Renal cortical epithelial cell (primary cell): ENCODE measurements at places on chromosomes 6 and 20.

DNA sequence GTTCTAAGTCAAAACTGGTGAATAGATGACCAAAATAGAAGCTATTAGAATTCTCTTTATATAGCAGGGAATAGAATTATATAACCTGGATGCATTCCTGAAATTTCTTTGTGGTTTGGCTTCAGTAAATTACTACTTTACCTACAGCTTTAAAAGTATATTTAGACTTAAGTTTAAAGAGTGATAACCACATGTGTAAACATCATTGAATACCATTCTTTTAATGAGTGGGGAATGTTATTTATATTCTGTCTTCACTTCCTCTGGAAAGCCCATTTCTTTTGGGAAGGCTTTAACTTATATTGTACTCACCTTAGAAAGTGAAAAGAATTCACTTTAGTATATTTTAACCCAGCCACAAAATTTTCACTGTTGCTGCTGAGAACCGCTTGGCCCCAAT, 39.1 kb downstream of the PLEKHG1 start:
- DNase-seq = peak; percentile 51

- no peak for DNase-seq
Measured at GRCh38 chr20:3757268-3757667, 10.3 kb downstream of the ADISSP start.

DNA sequence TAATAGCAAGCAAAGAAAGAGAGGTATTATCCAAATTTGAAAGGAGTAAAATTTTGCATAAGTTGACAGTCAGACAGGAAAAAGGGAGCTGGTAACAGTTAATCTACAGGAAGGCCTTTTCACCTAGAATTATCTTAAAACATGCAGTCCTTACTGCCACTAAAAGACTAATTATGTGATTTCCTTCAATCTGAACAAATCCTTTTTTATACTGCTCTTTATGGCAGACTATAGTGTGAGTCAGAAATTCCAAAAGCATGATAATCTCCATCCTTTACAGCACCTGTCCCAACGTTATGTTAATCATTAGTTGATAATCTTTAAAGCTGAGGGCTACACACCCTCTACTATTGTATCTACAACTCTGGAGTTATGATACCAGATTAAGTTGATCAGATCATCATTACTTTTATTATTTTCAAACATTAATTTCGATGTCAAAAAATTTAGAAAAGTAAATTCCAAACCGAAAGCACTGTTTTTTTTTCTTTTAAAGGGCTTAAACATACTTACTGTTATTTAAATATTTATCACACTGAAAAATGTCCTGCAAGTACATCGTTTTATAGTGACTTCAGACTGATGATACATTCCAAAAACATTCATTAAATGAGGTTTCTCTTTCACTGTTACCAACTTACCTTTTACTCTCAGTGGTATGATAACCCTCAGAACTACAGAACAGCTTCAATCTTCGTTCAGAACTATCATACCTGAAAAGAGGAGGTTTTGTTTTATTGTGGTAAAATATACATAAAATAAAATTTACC, 33.2 kb upstream of the AKAP7 start:
- DNase-seq = peak; percentile 85

- DNase-seq = no peak
Measured at GRCh38 chr6:8914700-8915099, 479.4 kb upstream of the SLC35B3 start.

- DNase-seq = peak; percentile 99
Measured at GRCh38 chr6:87723170-87724078, 21.4 kb upstream of the AKIRIN2 start.

- no peak for DNase-seq
Measured at GRCh38 chr20:59300333-59301081, at the start of gene EDN3. Gene EDN3, plus strand, starts transcription at chr20:59300611. Its CDS starts 202 bp downstream, at chr20:59300813.

GRCh38 chr20:51340451-51340840, 202.1 kb downstream of the NFATC2 start:
- no peak for DNase-seq

GRCh38 chr6:6746970-6747338, 158.4 kb downstream of the LY86 start:
- no peak for DNase-seq

DNA sequence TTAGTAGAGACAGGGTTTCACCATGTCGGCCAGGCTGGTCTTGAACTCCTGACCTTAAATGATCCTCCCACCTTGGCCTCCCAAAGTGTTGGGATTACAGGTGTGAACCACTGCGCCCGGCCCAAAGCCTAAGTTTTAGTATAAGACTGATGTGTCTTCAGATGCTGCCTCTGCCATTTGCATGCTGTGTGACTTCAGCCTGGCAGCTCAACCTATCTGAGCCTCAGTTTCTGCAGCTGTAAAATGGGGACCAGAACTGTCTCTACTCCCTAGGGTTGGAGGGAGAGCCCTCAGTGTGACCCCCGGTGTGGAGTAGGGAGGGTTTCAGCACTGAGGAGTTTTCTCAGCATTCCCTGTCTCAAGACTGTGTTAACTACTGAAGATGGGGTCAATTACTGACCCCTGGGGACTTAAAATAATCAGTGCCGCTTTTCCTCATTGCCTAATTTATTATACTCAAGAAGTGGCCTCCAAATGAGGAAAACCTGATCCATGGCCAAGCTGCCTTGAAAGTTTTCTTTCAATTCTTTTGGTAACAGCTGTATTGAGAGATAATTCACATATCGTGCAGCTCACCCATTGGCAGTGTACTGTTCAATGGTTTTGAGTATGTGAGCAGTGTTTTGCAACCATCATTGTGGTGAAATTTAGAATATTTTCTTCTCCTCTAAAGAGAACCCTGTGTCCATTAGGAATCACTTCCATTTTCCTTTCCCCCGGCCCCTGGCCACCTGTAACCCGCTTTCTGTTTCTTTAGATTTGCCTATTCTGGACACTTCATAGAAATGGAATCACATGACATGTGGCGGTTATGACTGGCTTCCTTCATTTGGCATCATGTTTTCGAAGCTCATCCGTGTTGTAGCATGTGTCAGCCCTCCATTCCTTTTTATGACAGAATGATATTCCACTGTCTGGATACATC, 64.8 kb downstream of the PHACTR3 start:
- no peak for DNase-seq
